Osteoblast (primary cell): ENCODE measurements at places on chromosomes 12 and 14. TPM values are rescaled to one million over a fixed set of nuclear protein-coding genes. Genes with fewer than 3 reads are reported as not detected.

The MFAP5 gene
- total RNA-seq = 57.9 and 88.4 TPM in 2 replicates

The FIGNL2 gene
- 0.29 and 0.36 TPM in 2 replicates for total RNA-seq

The PMCH gene
- total RNA-seq = not detected in 2 replicates

The MORN3 gene
- total RNA-seq = 0.88 and 1.4 TPM in 2 replicates

The DUSP6 gene
- total RNA-seq = 28.6 and 30.0 TPM in 2 replicates

The IL22 gene
- total RNA-seq = not detected in 2 replicates

The OTX2 gene
- not detected in 2 replicates for total RNA-seq

The RAD9B gene
- 0.36 and 0.59 TPM in 2 replicates for total RNA-seq

The PRH2 gene
- 0.36 TPM in 1 of 2 replicates, not detected in the other for total RNA-seq

The KRT77 gene
- total RNA-seq = not detected in 2 replicates

The FAM181A gene
- not detected in 2 replicates for total RNA-seq

The MAP1LC3B2 gene
- total RNA-seq = 0.29 and 1.1 TPM in 2 replicates

The TGFB3 gene
- 11.6 and 16.5 TPM in 2 replicates for total RNA-seq

The PLEK2 gene
- total RNA-seq = 1.2 and 2.5 TPM in 2 replicates

The TRPV4 gene
- 3.2 and 5.8 TPM in 2 replicates for total RNA-seq
